ENCODE measurements at places on chromosomes 7 and 10.

GRCh38 chr7:105286441-105286840, 102.3 kb downstream of the SRPK2 start:
- no peak for DNase-seq

DNA sequence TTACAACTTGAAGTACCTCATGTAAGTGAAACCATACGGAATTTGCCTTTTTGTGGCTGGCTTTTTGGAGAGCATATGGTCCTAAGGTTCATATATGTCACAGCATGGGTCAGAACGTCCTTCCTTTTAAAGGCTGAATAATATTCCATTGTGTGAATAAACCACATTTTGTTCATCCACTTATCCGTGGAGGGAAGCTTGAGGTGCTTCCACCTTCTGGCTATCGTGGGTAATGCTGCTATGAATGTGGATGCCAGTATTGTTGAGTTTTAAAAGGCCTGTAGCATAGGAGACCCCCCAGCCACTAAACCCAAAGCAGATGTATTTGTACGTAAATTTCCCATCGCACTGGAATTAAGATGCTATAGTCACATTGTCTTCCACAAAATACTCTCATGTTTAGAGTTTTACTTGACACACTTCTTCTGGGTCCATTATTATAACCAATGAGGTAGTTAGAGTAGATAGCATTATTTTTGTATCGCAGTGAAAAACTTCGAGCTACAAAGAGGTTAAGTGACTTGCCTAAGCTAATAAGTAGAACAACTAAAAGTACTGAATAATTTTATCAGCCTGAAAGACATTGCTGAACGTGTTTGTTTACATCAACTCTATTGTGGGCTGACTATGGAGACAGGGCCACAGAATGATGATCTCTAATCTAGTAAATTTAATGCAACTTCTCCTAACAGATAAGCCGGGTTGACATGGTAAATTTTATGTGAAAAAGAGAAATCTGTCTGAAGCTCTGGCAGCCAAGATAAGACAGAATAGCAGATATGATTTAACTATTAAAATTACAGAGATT, 183.0 kb upstream of the CTBP2 start:
- DNase-seq, result no peak

- DNase-seq, result no peak
Observed at GRCh38 chr10:89078724-89079672, 88.4 kb downstream of the FAS start.

DNA sequence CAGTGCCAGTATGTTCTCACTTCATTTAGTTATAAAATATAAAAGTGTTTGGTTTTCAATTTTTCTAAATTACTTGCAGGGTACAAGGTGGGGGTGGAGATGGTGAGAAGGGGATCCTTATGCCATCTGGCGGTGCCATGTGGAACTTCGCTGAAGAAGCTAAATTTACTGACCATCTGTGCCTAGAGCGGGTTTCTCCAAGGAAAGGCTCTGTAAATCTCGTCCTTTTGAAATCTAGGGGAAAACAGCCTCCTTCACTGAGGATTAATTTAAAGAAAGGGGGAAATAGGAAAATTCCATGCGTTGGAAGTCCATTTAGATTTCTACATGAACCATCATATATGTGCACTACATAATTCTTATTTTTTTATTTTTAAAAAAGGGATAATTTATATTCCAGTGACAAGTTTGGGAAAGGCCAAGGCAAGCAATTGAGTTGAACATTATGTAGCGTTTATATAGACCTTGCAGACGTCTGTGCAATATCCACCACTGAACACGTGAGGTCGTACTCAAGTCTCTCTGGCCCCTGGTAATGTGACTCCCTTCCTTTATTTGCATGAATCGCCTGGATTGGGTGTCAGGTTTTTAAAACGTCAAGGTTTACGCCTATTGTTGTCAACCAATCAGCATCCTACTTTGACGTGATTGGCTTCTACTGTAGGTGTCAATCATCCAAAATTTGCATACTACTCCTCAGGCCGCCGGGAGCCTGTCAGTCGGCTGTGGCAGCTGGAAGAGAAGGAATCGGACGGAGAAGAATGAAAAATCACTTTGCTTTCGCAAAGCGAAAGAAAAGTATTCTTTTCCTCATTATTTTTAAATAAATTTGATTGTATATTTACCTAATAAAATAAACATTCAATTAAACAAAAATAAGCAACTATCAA, 297.1 kb upstream of the NFE2L3 start:
- DNase-seq, result peak; percentile 31

GRCh38 chr7:767580-767940, 40.5 kb upstream of the PRKAR1B start:
- DNase-seq, result no peak

- no peak for DNase-seq
Observed at GRCh38 chr10:44178856-44179255, 206.0 kb downstream of the CXCL12 start.

- no peak for DNase-seq
Observed at GRCh38 chr10:95241533-95241932, 47.5 kb downstream of the ACSM6 start.

GRCh38 chr7:103593691-103594090, 147.7 kb upstream of the SLC26A5 start:
- DNase-seq, result no peak

- no peak for DNase-seq
Observed at GRCh38 chr7:87866089-87866488, 10.1 kb downstream of the SLC25A40 start.

GRCh38 chr7:47504551-47505311, 77.2 kb downstream of the TNS3 start:
- DNase-seq, result no peak

DNA sequence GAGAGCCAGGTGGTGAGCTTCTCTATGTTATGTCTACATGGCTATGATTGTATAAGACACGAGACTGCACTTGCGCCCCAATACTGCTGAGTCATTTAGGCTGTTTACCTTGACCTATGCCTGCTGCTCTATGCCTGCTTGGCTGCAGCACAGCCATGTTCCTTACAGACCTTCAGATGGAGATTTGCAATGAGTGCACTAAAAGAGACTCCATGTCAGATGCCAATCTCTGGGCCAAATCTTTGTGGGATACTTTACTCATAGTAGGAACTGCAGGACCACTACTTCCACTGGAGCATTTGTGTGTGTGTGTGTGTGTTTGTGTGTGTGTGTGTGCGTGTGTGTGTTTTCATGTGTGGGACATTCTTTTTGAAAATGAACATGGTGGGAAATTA, 50.0 kb upstream of the KMT2E start:
- no peak for DNase-seq

GRCh38 chr7:137919987-137920386, 73.2 kb upstream of the DGKI start:
- DNase-seq, result no peak

GRCh38 chr7:71482284-71482683, 350.3 kb downstream of the GALNT17 start:
- DNase-seq, result no peak

- DNase-seq, result no peak
Observed at GRCh38 chr10:126930883-126931503, 25.8 kb downstream of the DOCK1 start.

GRCh38 chr7:83271212-83272099, 108.8 kb upstream of the PCLO start:
- no peak for DNase-seq

- no peak for DNase-seq
Observed at GRCh38 chr7:106870983-106871410, 5.9 kb downstream of the PIK3CG start.

GRCh38 chr10:44937196-44938005, 22.2 kb upstream of the RASSF4 start:
- DNase-seq, result peak; percentile 62

GRCh38 chr10:67302701-67303100, 376.9 kb downstream of the LRRTM3 start:
- no peak for DNase-seq

DNA sequence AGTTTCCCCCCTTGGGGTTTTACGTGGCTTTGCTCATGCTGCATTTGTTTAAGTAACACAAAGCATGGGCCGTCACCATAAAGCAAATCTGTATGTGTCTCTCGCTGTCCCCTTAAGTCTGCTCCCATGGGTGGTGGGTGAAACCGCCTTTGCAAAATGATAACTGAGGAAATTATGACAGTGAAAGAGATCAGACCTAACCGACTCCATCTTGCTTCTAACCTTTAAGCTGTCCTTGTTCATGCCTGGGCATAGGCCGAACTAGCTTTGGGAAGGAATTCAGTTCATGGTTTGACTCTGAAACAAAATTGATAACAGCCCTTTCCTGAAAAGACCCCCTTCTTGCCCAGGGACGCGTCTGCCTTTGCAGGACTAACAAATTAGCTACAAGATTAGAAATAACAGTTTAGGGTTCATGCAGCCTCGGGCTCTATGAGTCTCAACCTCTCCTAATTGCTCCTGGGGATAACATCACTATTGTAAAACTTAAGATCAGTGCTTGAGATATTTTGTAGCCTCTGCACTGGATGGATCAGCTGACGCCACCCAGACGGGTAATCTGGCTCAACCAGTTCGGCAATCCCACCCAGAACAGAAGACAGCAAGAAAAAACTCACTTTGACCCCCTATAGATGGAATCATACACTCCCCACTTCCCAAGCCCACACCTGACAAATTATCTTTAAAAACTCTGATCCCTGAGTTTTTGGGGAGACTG, 623.7 kb downstream of the TYW1 start:
- no peak for DNase-seq

- DNase-seq, result no peak
Observed at GRCh38 chr10:29850371-29850770, 209.0 kb downstream of the JCAD start.

DNA sequence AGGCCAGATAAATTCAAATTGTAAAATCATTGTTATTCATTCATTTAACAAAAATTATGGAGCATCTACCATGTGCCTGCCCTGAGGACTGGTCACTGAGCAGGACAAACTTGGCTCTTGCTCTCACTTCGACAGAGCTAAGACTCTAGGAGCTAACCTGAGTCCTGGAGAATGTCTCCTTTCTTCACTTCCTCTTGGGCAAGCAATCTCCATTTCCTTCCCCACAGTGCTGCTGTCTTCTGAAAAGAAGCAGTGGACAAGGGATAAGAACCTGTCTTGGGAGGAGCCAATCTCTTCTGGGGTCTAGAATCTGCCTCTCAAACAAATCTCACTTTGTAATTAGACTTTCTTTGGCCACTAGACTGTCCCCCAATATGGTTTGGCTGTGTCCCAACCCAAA, 76.2 kb upstream of the PLXNA4 start:
- DNase-seq, result no peak

DNA sequence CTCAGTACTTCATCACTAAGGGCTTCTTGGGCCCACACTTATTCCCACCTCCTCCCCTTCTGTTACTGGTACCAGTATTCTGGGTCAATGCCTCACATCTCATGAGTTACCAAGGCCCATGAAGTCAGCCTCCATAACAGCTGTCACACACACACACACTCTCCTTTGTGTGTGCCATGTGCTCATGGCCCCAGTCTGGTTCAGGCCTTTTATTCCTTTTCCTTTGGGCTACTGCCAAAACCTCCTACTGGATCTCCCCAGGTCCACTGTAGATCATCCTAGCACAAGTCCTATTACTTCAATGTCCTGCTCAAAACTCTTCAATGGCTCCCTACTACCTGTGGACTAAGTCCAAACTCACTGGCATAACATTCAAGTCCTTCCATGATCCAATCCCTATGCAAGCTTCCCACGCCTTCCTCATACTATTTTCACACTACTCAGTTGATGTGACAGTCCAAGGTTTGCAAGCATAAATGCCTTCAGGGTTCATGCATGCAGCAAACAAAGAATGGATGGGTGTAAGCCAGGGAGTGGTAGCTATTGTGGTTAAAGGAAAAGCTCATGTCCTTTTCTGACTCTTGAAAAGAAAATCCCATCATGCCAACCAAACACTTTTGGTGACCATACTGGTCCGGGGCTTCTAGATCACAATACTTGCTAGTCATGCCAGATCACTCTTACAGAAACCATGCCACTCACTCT, 68.1 kb downstream of the CCDC6 start:
- DNase-seq, result no peak
